NCI-H146 (cell line): ENCODE measurements at places on chromosomes 16 and 17.

GRCh38 chr16:17019366-17019765, 451.4 kb downstream of the XYLT1 start:
- no peak for DNase-seq

DNA sequence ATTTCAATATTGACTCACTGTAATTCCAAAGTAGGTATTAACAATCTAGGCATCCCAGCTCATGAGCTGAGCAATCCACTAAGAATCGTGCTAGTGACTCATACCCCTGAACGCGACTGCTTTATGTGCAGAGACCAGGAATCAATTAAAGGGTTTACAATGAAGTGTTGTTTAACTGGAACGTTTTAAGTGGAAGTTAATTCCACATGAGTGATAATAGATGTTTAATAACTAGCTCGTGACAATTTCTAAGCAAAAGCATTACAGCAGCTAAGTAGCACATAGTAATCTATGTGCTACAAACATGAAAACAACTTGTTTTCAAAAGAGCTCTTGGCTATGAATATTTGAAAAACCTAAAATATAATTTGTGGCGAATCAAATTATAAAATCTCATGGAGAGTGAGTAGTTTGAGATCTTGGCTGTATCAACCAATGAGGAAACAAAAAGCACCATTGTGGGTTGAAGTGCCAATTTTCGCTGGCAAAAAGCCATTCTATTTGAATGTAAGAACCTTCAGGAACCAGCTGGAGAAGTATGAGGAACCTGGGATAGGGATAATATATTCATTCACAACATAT, 9.4 kb downstream of the GJC1 start:
- DNase-seq, result peak; percentile 81

- peak; percentile 26 for DNase-seq
Observed at GRCh38 chr16:78437352-78437968, 338.0 kb downstream of the WWOX start.

DNA sequence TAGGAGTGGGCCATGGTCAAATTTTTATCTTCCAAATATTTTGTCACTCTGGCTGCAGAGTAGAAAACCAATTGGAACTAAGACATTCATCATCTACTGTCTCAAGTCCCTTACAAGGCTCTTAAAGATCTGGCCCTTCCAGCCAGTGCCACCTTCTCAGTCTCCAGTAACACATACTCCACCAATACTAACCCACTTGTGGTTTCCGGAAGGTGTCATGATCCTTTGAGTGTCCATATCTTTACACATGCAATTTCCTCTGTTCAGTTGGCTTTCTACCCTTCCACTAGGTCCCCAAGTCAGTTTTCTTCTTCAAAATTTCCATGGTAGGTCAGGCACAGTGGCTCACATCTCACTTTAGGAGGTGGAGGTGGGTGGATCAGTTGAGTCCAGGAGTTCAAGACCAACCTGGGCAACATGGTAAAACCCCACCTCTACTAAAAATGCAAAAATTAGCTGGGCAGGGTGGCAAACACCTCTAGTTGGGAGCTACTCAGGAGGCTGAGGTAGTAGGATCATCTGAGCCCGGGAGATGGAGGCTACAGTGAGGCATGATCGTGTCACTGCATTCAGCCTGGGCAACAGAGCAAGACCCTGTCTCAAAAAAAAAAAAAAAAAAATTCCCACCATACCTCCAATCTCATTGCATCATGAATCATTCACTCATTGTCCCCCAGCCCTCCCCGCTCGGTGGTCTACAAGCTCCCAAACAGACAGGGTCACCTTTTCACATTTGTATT, 6.0 kb upstream of the GRB2 start:
- DNase-seq, result no peak

GRCh38 chr16:71430744-71431143, 11.1 kb downstream of the TLE7 start:
- DNase-seq, result no peak

DNA sequence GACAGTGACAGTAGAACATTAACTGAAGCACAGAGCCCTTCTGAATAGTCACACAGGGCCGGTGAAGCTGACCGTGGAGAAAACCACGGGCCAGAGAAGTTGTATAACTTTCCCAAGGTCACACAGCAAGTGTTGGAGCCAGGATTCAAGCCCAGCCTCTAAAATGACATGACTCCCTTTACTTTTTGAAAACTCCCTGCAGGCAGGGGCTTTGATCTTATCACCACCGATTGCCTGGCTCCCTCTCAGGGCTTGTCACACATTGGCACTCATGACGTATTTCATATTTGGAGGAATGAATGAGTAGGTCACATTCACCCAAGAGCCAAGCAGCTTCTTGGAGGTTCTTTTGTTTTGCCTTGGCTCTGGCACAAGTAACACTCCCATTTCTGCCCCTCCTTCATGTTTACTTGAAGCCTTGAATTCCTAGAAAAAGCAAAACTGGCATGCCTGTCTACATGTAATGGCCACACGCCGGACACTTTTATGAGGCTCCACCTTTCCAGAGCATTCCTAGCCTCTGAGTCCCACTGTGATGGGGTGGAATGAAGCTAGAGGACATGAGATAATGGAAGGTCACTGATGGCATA, 13.3 kb upstream of the RBBP6 start:
- no peak for DNase-seq

DNA sequence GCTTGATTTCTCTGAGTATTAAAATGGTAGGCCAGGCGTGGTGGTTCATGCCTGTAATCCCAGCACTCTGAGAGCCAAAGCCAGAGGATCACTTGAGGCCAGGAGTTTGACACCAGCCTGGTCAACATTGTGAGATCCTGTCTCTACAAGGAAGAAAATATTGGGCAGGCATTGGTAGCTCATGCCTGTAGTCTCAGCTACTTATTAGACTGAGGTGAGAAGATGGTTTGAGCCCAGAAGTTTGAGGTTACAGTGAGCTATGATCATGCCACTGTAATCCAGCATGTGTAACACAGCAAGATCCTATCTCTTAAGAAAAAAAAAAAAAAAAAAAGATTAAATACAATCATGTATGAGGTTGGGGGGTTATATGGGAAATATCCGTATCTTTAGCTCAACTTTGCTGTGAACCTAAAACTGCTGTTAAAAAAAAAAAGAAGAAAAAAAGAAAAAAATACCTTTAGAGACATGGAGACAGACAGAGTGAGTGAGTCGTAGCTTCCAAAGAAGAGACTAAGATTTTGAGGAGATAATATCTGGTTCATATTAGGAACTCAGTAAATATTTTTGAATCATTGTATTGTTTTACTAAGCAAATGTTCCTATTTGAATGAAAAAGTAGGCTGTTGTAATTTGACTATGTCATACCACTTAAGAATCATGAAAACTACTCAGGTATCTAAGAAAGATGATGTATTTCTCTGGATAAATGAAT, 325.7 kb upstream of the TBX2 start:
- no peak for DNase-seq

DNA sequence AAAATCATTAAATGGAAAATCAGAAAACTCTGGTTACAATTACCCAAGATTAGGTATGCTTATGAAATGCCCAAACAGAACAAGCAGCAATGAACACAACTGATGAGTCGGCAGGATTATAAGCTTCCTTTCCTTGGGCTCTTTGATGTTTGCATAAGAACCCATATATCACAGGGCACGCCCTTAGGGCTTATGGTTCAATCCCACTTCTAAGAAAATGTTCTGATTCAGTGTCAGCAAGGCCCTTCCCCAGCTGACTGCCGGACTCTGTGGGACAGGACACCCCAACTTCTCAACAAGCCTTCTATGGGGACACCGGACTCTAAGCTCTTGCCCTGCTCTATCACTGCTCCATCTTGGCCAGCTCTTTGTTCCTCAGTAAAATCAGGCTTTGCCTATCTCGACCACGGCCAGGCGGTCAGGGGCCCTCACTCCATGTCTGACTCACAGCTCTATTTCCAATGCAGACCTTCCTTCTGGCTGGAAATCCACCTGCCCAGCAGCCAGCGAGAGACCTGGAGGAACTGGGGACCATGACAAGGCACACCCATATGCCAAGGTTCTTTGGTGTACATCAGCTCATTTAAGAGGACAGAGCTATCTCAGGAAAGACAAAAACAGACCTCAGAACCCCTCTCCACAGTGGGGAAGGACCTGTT, 26.8 kb downstream of the LITAFD start:
- no peak for DNase-seq

DNA sequence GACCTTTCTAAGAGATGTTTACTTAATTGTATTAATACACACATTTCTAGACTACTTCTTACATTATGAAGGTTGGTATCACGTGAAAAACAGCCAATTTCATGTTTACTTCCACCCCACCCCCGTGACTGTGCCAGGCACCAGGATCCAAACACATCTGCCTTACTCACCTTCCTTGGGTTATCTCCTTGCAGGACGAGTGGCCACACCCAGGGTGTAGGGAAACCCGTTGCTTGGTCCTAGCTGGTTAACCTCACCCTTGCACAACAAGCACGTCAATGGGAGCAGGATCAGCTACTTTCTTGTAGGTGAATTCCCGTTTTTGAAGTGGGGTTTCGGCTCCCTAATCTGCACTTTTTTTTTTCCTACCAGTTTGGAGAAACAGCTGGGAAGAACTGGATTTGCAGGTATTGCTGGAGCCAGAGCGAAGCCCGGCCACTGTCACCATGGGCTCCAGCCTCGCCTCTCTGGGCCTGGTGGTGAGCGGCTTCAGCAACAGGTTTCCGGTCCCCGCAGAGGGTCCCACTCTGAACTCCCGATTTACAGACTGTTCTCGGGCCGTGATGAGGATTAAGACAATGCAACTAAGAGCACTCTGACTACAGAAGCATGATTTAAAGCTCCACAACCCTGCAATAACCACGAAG, 2.1 kb upstream of the UBB start:
- DNase-seq, result no peak

DNA sequence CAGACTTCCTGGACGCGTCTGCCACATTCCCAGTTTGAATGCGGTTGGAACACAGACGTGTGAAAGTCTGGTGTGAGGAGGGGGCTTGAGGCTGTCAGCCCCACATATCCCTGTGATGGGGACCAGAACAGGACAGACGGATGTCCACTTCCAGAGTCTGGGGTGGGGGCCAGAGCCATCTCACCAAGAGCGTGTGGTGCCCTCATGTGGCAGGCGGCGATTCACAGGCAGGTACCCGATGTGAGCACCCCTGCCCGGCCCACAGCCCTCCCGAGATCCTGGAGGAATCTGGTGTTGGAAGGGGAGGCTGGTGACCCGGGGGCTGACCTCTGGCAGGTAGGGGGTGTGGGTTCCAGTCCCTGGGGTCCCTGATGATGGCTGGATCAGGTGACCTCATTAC, 51.5 kb downstream of the ENGASE start:
- peak; percentile 19 for DNase-seq

GRCh38 chr16:81967358-81967757, 43.9 kb downstream of the SDR42E1 start:
- DNase-seq, result no peak

DNA sequence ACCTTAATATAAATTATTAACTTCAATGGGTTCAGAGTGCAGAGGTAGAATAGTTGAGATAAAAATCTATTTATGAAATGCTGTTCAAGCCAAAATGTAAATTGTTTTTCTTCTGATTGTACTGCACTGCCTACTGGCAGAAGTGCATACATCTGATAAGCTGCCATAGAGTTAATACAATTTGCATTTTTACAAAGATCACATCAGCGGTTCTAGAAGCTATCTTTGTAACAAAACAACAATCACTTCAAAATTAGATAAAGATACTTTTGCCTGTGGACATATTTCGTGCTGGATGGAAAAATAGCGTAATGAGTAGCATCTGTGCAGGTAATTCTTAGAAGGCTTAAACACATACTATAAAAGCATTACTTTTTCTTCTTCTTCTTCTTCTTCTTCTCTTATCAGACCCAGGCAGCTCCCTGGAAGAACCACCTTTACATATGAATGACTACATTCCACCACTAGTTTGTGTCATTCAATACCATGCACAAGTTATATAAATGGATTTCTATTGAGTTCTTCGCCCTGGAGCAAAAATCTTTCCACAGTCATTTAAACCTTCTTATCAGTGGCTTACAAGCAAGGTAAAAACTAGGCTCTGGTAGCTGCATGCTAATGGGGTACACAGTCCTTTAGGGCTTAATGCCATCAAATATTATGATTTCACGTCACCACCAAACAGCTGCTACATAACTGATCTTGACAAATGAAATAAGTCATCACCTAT, 47.0 kb downstream of the SYNRG start:
- no peak for DNase-seq

DNA sequence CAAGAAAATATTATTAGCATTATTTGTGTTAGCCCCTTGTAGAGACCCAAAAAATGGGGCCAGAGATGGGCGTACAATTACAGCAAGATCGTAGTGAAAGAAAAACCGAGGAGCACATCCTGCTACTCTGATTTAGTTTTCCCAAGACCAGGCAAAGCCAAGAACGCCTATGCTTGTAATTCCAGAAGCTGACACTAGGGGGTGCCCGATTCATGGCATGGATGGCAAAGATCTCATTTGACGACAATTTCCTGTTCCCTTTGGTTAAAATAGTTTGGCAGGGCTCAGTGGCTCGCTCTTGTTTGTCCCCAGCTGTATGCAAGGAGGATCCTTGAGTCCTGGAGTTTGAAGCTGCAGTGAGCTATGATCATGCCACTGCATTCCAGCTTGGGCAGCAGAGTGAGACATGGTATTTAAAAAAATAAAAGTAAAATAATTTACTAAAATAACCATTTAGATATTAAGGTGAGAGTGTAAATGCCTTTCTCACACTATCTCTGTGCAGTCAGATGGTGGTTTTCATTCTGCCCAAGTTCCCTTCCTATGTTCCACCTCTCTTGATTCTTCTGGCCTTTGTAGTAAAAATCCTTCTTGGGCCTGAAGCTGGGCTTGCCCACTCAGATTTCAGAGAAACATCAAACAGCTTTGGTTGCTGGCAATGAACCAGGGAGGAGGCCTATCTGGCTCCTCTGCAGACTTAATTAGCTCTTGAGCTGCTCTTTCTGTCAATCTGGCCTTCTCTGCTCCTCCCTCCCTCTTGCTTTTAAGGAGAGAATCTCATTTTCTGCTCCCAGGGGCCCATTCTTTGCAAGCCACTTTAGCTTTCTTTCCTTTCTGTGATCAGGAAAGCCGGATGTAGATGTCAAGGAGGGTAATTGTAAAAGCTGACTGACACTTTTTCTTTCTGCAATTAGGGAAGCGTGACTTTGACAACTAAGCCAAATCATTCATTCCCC, 31.2 kb downstream of the TMEM238L start:
- no peak for DNase-seq

- DNase-seq, result no peak
Observed at GRCh38 chr17:74230896-74231295, 17.5 kb downstream of the TTYH2 start.

- DNase-seq, result no peak
Observed at GRCh38 chr16:88647178-88648070, 3.4 kb downstream of the CYBA start.

- no peak for DNase-seq
Observed at GRCh38 chr17:32297860-32298259, 32.2 kb downstream of the RHBDL3 start.

GRCh38 chr16:71369494-71369893, 11.0 kb downstream of the CALB2 start:
- DNase-seq, result no peak

DNA sequence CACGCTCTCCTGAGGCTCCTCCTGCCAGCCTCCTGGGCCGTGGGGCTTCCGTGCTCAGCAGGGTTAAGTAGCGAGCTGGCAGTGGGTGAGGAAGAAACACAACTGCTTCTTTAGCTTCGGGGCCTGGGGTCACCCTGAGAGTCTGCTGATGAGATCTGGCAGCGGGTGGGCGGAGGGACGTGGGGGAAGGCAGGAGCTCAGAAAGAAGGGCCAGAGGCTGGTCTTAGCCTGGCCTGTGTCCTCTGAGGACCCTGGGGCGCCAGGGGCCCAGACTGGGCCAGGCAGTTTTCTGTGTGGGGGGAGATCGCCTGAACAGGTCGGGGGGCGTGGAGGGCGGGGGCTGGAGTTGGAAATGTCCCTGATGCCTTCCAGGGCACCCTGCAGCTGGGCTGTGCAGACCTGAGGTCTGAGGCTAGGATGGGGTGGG, 97.8 kb upstream of the GSE1 start:
- DNase-seq, result no peak

GRCh38 chr17:82896071-82897000, 56.5 kb upstream of the ZNF750 start:
- no peak for DNase-seq
